Activated CD8-positive, alpha-beta memory T cell treated with anti-CD3 and anti-CD28 coated beads, Interleukin-2, amount 10 ng/mL, durations not matched to agents 7 days and 5 days (primary cell): ENCODE measurements at places on chromosomes 11 and 22.

DNA sequence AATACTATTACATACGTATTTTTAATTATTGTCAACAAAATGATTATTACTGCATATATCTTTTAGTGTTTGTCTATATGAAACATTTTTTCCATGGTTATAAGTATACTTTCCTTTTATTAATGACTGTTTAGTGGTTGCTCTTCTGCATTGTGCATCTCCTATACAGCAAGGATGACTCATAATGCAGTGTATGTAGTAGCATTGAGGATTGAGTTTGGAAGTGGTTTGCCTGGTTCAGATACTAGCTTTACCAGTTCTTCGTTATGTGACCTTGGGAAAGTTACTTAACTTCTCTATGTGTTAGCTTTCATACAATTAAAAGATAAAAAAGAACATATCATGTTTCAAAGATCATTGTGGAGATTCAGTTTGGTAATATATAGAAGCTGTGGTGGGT is 44.1 kb downstream of the CHORDC1 start:
- peaks cover 9% of the 10 kb centered on the region for H3K27me3 ChIP-seq
- no peak for DNase-seq
- no peaks in the 10 kb centered on the region for H3K36me3 ChIP-seq
- H3K27ac ChIP-seq, result no peak overlapping the region
- no peak overlapping the region for H3K4me3 ChIP-seq
- no peaks in the 10 kb centered on the region for H3K4me1 ChIP-seq

GRCh38 chr11:121892131-121892681 is 223.8 kb downstream of the BLID start:
- no peaks in the 10 kb centered on the region for H3K4me1 ChIP-seq
- no peak overlapping the region for H3K27ac ChIP-seq
- no peaks in the 10 kb centered on the region for H3K36me3 ChIP-seq
- DNase-seq, result no peak
- no peak overlapping the region for H3K4me3 ChIP-seq

- H3K36me3 ChIP-seq, result no peaks in the 10 kb centered on the region
- no peak within 1 kb of the TSS for H3K27ac ChIP-seq
- no peaks in the 10 kb centered on the region for H3K4me1 ChIP-seq
- H3K27me3 ChIP-seq, result peaks cover 66% of the 10 kb centered on the region
- H3K4me3 ChIP-seq, result no peak within 1 kb of the TSS
These were observed at the start of gene GRIK4 for GRCh38 chr11:120511116-120511819. Gene GRIK4 (plus strand): TSS chr11:120511748. CDS start chr11:120660319, 148,571 bp downstream.

GRCh38 chr11:76680518-76681425 is 10.2 kb upstream of the LRRC32 start:
- no peaks in the 10 kb centered on the region for H3K36me3 ChIP-seq
- DNase-seq, result peak; percentile 74
- no peak overlapping the region for H3K4me3 ChIP-seq
- peaks cover 19% of the 10 kb centered on the region for H3K4me1 ChIP-seq

GRCh38 chr11:36131721-36132397 is 157.4 kb downstream of the COMMD9 start:
- H3K27ac ChIP-seq, result no peak overlapping the region
- DNase-seq, result peak; percentile 43
- no peaks in the 10 kb centered on the region for H3K4me1 ChIP-seq
- peaks cover 10% of the 10 kb centered on the region for H3K27me3 ChIP-seq
- no peak overlapping the region for H3K4me3 ChIP-seq

DNA sequence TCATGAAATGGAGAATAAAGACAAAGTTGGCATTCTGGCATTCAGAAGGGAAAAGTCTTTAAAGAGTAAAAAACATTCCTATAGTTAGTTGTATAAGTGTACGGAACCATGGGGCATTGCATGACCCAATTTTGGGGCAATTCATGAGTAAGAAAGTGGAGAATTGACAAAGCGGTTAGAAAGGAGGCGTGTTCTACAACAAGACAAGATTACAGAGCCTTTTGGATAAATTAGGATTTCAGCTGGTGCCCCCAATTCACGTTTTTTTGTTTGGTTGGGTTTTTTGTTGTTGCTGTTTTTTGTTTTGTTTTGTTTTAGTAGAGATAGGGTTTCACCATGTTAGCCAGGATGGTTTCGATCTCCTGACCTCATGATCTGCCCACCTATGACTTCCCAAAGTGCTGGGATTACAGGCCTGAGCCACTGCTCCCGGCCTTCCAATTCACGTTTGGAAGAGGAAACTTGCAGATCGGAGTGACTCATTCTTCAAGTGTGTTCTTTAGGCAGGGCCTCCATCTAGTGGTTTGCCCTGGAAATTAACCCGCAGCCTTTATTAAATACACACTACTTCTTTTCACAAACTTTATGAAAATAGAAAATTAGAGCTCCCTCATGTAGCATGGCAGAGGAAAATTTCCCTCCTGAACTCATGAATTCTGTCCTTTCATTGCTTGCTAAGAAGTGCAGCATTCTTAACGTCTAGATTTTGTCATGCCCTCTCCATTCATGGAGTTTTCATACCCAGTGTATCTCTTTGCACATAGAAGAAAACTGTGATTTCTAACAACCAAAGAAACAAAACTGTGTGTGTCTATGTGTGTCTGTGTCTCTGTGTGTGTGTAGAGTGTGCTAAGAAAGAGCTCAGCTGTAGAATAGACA is 118.1 kb downstream of the BBOX1 start:
- H3K36me3 ChIP-seq, result no peaks in the 10 kb centered on the region
- no peaks in the 10 kb centered on the region for H3K27me3 ChIP-seq
- no peaks in the 10 kb centered on the region for H3K4me1 ChIP-seq
- no peak overlapping the region for H3K4me3 ChIP-seq

GRCh38 chr11:127843483-127844396 is 743.6 kb downstream of the ETS1 start:
- DNase-seq, result peak; percentile 73
- H3K4me1 ChIP-seq, result no peaks in the 10 kb centered on the region
- H3K27me3 ChIP-seq, result peaks cover 6% of the 10 kb centered on the region
- no peak overlapping the region for H3K4me3 ChIP-seq
- no peaks in the 10 kb centered on the region for H3K36me3 ChIP-seq

DNA sequence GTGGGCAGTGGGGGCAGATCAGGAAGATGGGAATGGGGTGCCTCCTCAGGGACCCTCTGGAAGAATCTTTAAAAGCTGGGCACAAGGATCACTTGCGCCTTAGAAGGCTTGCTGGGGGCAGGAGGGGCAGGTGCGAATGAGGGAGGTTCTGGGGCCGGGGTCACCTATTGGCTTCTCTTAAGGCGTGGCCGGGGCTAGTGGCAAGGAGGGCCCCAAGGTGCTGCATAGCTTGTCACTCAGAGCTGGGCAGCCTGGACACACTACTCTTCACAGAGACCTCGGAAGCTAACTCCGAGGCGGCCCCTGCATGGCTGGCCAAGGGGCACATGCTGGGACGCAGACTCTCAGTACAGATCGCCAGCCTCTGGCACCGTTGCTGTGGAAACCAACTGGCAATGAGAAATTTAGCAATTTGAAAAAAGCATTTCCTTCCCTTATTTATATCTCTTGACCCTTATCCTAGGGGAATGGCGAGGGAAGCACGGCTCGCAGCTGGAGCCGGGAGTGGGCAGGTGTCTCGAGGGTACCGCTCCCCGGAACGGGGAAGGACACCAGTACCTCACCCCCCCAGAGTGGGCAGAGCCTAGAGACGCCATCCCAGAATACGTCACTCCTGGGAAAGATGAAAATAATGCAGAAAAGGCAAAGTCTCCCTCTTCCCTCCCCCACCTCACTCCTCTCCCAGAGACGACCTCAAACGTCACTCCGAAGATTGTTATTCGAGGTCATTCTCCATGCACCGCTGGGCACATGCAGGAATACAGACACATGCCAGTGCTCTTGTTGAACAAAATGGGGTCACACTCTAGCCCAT is 188.1 kb downstream of the CTTN start:
- peaks cover 12% of the 10 kb centered on the region for H3K4me1 ChIP-seq
- no peak overlapping the region for H3K4me3 ChIP-seq
- no peaks in the 10 kb centered on the region for H3K36me3 ChIP-seq
- peaks cover 22% of the 10 kb centered on the region for H3K27me3 ChIP-seq
- H3K27ac ChIP-seq, result no peak overlapping the region

DNA sequence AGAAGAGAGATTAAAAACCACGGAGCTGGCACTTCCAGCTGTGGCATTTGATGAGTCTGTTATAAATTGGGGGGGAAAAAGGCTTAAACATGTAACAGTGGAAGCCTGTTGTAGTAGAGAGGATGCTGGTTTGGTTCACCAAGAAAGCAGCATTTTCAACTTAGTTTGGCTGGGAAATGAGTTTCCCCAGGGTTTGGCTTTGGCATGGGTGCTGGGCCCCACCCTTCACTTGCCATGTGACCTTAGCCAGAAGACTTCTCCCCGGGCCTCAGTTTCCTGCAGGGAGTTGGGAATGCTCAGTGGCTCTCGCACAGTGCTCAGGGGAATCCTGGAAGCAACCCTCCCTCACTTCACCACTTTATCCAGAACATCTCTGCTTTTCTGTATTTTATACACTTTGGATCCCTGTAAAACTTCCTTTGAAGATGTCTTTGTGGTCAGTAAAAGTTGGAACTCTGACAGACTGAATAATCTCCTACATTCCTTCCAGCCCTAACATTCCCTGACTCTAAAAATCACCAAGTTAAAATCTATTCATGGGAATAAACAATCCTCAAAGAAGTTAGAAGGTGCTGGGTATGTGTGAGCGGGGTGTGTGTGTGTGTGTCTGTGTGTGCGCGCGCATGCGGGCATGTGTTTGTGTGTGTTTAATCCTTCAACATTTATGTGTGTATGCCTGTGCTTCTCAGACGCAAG is 166.0 kb downstream of the TENM4 start:
- H3K27me3 ChIP-seq, result no peaks in the 10 kb centered on the region
- no peak overlapping the region for H3K4me3 ChIP-seq
- no peaks in the 10 kb centered on the region for H3K4me1 ChIP-seq
- H3K27ac ChIP-seq, result no peak overlapping the region
- no peak for DNase-seq

DNA sequence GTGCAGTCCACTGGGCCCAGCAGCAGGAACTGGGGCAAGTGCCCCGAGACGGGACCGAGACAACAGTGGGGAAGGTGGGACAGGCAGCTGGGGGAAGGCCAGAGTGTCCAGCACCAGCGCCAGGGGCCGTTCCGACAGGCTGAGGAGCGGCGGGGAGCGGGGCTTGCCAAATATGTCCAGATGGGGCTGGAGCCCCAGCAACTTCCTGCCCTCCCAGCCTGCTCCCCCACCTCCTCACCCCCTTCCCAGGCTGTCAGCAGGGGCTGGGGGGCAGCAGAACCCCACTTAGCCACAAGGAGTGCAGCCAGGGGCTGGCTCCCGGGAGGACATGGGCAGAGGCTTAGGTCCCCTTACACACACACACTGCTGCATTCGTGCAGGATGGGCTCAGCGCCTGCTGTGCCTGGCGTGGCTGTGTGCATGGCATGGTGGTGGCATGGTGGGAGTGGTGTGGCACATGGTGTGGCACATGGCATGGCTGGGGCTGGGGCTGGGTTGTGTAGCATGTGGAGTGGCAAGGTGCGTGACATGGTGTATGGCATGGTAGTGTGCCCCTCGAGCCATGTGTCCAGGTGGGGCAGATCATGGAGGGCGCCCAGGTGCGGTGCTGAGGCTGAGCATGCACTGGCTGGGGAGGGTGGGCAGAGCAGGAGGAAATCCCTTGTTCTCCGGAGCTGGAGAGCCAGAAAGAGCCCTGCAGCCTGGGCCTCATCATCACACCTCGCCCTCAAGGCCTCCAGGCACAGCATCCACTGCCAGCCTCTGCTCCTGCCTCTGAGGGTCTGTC is 51.7 kb downstream of the CDKN1C start:
- H3K4me3 ChIP-seq, result no peak overlapping the region
- no peaks in the 10 kb centered on the region for H3K36me3 ChIP-seq
- H3K27me3 ChIP-seq, result peaks cover 3% of the 10 kb centered on the region
- H3K4me1 ChIP-seq, result no peaks in the 10 kb centered on the region
- no peak for DNase-seq

- H3K4me3 ChIP-seq, result no peak overlapping the region
- H3K4me1 ChIP-seq, result peaks cover 25% of the 10 kb centered on the region
These were observed 73.3 kb downstream of the FAM76B start for GRCh38 chr11:95716266-95716665.

GRCh38 chr22:37299969-37300509 is 17.7 kb downstream of the CYTH4 start:
- H3K4me1 ChIP-seq, result peaks cover 77% of the 10 kb centered on the region
- no peaks in the 10 kb centered on the region for H3K27me3 ChIP-seq
- DNase-seq, result no peak
- peak overlapping the region; percentile 60 for H3K4me3 ChIP-seq
- H3K27ac ChIP-seq, result peak overlapping the region; percentile 93

DNA sequence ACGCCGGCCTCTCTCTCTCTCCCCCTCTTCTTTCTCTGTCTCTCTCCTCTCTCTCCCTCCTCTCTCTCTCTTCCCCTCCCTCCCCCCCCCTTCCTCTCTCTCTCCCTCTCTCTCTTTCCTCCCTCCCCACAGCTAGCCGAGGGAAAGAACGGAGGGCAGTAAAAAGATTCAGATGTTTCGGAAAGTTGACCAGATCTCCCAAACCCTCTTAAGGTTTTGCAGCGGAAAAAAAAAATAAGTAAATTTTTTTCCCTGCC is 195 bp upstream of the ALX4 start:
- no peak for DNase-seq
- no peak overlapping the region for H3K4me3 ChIP-seq
- H3K27me3 ChIP-seq, result peaks cover 97% of the 10 kb centered on the region
- peaks cover 18% of the 10 kb centered on the region for H3K4me1 ChIP-seq
- no peak overlapping the region for H3K27ac ChIP-seq

GRCh38 chr11:79864882-79865281 is 424.1 kb upstream of the TENM4 start:
- no peak for DNase-seq
- no peaks in the 10 kb centered on the region for H3K4me1 ChIP-seq
- H3K27me3 ChIP-seq, result no peaks in the 10 kb centered on the region
- H3K36me3 ChIP-seq, result no peaks in the 10 kb centered on the region
- no peak overlapping the region for H3K4me3 ChIP-seq

DNA sequence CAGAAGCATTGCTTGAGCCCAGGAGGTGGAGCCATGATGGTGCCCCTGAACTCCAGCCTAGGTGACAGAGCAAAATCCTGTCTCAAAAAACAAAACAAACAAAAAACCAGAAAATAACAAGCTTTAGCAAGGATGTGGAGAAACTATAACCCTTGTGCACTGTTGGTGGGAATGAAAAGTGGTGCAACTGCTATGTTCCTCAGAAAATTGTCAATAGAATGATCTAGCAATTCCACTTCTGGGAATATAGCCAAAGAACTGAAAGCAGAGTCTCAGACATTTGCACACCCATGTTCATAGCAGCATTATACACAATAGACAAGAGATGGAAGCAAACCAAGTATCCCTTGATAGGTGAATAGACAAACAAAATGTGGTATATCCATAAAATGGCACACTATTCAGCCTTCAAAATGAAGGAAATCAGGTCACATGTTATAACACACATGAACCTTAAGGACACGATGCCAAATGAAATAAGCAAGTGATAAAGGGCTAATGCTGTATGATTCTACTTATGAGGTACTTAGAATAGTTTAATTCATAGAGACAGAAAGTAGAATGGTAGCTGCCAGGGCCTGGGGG is 15.9 kb downstream of the KLHL22 start:
- H3K27me3 ChIP-seq, result no peaks in the 10 kb centered on the region
- H3K4me3 ChIP-seq, result no peak overlapping the region
- DNase-seq, result no peak
- H3K27ac ChIP-seq, result no peak overlapping the region
- H3K4me1 ChIP-seq, result peaks cover 14% of the 10 kb centered on the region
